ENCODE measurements at places on chromosomes 12 and 14.

- DNase-seq: no peak
Measured at GRCh38 chr12:48336564-48336963, 14.2 kb downstream of the ZNF641 start.

DNA sequence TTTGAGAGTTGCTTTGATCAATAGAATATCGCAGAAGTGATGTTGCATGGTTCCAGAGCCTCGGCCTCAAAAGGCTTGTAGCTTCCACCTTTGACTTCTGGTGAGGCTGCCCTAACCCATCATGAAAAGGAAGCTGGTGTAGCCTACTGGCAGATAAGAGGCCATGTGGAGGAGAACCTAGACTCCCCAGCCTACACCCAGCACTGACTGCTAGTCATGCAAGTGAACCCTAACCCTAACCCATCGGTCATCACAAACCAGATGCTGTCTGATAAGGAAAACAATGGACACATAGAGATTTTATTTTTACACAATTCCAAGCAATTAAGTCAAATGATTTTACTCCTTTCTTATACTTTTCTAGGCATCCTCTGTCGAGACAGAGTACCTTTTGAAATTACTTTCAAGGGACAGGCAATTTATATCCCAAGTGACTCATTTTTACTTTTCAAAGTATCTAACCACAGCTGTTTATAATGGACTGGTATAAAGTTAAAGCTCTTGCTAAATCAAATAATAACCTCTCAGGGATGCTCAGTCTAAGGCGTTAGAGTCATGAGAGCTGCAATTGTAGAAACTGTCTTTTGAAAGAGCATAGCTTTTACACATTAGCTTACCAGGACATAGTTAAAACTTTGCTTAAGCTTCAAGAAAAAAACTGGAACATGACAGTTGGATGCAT lies 17.6 kb downstream of the PTPRB start:
- no peak for DNase-seq

DNA sequence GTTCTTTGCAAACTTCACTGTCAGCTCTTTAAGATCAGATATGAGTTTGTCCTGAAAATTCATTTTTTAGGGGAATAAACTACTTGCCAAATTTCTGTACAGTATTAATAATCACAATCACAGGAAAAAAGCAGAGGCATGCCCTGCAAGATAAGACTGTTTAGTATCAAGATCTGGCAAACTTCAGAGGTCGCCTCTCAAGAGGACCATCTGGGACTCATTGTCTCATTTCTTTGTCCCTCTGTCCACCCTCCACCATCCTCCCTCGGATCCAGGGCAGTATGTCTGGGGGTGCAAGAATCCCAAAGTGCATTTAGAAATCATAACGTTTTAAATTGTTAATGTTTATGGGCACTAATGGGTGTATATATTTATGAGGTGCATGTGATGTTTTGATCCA lies 232.4 kb upstream of the FKBP4 start:
- DNase-seq: no peak

- no peak for DNase-seq
Measured at GRCh38 chr12:114938487-114939210, 254.7 kb upstream of the TBX3 start.

GRCh38 chr12:43222796-43223195 lies 329.2 kb downstream of the ADAMTS20 start:
- DNase-seq: no peak

DNA sequence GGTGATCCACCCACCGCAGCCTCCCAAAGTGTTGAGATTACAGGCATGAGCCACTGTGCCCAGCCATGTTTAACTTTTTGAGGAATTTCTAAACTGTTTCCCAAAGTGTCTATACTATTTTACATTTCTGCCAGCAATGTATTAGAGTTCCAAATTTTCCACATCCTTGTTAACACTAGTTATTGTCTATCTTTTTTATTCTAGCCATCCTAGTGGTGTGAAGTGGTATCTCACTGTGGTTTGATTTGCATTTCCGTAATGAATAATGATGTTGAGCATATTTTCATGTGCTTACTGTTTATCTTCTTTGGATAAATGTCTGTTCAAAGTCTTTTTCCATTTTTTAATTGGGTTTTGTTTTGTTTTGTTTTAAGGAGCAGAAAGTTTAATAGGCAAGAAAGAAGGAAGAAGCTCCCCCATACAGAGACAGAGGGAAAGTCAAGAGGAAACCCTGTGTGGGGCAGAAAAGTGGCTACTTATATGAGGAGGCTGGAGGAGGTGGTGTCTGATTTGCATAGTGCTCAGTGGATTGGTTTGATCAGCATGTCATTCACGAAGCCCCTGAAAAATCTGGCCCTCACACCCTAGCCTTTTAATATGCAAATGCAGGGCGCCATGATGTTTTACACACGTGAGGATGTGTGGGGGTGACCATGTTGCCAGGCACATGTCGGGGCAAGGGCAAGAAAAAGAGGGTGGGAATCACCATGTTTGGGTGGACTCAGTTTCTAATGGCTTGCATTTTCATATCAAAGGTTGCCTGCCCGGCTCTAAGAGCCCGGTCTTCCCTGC lies 14.9 kb downstream of the TXNRD1 start:
- DNase-seq: no peak

GRCh38 chr14:21204167-21205025 lies 48.5 kb upstream of the OR5AU1 start:
- no peak for DNase-seq

DNA sequence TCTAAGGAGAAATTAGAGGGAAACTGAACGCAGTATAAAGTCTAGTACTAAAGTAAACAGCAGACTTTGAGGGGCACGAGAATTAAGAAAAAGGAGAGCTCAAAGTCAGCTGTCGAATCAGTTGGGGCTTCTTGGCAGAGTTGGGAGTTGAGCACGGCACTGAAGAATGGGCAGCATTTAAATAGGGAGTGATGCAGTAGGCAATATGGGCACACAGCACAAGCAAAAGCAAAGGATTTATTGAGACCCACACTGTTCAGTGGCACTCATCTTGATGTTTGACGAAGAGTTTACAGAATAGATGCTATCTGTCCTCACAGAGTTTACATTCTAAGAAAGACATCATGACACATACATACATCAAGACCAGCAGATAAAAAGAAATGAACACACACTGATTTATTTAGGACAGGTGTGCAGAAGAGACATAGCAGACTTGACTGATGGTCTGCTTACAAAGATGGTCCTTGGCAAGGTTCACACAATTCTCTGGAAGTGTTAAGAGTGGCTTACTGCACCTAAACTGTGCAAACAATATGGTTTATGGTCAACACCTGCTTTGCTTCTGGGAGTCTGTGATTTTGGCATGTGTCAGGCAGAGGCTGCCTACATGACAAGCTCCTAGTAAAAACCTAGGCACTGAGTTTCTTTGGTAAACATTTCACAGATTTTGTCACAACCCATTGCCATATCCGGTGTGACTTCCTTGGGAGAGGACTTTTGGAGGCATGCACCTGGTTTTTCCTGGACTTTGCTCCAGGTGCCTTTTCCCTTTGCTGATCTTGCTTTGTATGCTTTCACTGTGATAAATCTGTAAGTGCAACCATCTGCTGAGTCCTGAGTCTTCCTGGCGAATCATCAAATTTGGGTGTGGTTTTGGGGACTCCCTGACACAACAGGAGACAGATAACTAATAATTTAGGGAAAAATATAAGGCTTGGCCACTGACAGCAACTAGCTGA lies 26.3 kb downstream of the ALKBH1 start:
- DNase-seq: no peak
